Left hindlimb (tissue), 1 donor: ENCODE measurements at places on chromosomes 5 and 9.

- DNase-seq = no peak
Observed at GRCh38 chr5:58455480-58455879, 4.4 kb downstream of the PLK2 start.

GRCh38 chr9:130298662-130299279, 33.2 kb downstream of the HMCN2 start:
- DNase-seq = no peak

DNA sequence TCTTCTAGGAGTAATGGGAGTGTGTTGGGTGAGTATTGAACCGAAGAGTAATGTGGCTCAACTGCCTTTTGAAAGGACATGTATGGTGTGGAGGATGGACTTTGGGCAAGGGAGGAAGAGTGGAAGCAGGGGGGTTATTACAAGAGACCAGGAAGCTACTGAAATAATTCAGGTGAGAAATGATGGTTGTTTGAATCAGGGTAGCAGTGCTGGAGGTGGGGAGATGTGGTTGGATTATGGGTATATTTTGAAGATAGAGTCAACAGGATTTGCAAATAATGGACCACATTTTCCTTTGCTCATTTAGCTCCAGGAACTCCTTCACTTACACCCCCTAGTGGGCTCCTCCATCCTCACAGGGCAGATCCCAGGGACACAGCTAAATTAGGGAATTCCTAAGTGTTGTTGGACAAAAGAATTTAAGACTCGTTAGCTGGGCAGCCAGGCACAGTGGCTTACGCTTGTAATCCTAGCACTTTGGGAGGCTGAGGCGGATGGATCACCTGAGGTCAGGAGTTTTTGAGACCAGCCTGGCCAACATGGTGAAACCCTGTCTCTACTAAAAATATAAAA, 1.2 kb upstream of the SLC4A9 start:
- DNase-seq = no peak

- no peak for DNase-seq
Observed at GRCh38 chr9:20376731-20377375, 245.4 kb downstream of the MLLT3 start.

DNA sequence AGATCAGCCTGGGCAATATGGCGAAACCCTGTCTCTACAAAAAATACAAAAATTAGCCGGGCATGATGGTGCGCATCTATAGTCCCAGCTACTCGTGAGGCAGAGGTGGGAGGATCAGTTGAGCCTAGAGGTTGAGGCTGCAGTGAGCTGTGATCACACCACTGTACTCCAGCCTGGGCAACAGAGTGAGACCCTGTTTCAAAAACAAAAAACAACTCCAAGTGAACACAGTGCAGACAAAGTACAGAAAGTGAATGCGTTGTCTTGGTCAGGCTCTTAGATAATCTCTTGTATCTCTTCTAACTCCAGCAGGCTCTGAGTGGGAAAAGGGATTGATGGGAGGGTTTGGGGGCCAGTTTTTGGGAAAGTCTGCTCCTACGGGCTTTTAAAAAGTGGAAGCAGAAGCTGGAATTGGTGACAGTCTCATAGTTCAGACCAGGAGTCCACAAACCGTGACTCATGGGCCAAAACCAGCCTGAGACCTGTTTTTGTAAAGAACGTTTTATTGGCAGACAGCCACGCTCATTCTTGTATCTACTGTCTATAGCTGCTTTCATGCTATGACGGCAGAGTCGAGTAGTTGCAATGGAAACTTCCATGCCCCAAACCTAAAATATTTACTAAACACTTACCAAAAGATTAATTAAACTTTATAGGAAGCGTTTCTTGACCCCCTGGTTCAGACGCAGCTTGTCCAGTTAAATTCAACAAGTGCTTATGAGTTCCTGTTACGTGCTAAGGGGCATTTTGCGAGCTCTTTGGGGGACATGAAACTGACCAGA, 32.9 kb downstream of the NDST1 start:
- no peak for DNase-seq

DNA sequence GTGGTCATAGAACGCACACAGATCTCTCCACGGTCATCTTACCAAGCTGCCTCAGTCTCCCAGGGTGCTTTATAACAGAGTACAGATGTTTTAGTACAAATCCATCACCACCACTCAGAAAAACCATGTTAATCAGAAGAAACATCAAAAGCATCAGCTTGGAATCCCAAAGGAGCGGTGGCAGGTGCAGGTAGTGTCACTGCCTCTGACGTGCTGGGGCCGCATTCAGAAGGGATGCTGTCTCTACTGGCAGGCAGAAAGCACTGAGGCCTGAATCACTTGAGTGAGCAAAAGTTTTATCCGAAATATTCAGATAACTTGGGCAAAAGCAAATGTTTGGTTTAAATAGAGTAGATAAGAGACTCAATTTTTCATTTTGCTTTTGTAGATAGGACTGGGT, 448.4 kb upstream of the ZNF608 start:
- no peak for DNase-seq

- DNase-seq = no peak
Observed at GRCh38 chr9:4738866-4739586, 2.0 kb downstream of the AK3 start.

- DNase-seq = no peak
Observed at GRCh38 chr9:117734523-117735314, 30.5 kb downstream of the TLR4 start.

DNA sequence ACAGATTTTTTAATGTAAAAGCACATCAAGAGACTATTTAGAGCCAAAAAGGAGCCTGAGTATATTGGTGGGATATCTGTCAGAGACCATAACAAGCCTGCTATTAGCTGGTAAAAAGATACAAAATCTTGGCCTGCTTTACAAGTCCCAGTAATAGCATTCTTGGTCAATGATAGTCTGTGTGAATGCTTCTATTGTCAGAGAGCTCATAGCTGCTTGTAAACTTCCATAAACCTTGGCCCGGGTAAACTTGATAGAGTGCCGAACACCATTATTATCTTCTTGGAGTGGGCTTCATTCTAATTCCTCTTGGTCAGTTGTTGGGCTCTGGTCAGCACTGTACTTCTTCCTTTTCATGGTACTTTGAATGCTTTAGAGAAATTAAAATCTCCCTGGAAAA, 64.0 kb downstream of the UBAP1 start:
- no peak for DNase-seq

DNA sequence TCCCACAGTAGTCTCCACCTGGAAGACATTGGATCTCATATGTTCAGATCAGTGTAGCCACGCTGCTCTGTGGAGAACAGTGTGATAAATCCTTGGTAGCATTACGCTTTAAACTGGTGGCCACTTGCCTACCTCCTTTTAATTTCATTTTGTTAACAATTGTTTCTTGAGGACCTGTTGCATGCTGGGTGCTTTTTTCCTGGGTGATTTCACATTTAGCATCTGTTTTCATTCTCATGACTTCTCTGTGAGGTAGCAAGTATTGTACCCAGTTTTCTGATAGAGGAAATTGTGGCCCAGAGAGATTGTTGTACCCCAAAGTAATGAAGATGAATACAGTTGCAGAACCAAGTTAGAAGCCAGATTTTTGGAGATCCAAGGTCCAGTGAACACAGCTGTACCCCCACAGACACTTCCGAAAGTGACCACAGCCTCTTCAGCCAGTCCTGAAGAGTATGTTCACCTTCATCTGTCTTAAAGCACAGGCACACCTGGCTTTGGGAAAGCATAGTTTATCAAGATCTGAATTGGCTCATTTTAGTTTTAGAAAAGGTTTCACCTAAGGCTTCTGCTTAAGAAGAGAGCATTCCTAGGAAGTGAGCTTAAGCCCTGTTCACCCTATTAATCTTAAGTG, 75.2 kb downstream of the F2RL2 start:
- no peak for DNase-seq

DNA sequence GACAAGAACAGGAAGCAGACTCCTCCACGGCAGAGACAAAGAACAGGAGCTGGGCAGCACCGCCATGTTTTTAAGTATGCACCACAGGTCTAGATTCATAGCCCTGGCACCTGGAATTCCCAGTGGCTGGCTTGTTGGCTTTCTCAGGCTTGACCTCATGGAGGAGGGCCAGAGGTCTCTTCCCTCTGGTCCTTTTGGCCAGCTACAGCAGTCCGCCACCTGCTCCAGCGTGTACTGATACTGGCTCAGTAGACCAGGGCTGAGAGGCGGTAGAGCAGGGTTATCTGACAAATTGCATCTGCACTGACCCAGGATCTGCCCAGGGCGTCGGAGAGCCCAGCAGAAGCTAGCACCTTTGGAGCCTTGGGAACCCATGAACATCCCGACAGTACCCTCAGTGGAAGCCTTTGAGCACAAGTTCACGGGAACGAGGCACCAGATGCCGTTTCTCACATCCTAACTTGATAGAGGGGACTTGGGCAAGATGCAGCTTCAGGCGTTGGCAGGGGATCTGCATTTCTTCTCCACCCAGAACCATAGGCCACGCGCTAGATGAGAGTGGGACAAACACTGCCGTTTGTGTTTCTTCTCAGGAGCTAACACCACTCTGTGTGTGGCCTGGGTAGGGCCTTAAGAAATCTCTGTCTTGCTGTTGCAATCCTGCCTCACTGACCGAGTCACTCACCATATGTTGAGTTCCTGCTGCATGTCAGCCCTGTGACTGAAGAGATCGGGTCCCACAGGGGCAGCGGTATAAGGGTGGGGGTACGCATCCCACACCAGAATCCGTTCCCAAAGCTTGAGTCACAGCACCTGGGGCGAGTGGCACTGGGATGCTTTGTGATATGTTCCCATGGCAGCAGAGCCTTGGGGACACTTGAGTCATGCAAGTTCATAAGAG, 90.3 kb upstream of the OTULINL start:
- DNase-seq = no peak

DNA sequence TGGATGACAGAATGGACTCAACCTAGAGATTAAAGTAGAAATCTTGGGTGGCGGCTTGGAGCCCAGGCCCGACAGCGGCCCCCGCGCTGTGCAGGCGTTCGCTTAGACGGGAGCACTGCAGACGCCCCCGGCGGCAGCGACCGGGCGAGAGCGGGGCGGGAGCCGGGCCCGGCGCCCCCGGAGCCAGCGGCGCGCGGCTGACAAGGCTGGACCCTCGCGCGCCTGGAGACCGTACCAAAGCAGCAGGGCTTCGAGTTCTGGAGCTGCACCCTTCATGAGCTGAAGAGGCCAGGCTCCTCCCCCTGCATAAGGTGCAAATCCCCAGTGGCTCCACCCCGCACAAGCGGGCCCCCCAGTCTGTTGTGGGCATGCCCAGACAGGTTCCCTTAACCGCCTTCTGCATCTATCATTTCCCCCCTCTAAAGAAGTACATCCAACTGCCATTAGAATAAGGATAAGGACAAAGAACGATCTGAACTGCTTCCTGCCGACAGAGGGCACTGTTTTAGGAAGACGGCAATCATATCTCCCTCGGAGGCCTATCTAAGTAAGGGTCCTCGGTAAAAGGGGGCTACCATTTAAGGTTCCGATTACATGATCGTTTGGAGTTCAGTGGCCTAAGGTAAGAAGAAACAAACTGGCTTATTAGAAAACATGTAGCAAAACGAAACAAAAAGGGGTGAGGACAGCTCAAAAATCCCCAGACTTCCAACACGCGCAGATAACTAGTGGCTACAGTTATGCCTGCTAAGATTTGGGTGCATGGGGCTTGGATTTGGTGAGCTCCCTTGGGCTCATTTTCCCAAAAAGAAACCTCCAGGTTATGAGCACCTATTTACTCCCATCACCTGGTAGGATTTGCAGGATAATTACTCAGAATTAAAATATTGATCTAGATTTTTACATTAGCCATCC, 66.3 kb downstream of the RGMB start:
- DNase-seq = no peak

DNA sequence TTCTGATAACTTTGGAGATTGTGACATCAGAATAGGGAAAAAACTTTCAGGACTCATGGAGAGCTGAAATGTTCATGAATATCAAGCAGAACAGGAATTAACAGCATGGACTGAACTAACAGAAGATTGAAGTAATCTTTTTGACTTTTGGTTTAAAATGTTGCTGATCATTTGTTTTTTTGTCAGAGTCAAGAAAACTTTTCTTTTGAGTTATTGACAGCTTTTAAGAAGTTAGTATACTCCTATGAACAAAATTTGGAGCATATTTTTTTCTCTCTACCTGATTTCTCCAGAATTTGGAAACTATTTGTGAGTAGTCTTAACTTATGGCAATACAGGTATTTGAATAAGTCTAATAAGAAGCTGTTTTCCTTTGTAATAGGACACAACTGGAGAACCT, 244.3 kb upstream of the KLF9 start:
- DNase-seq = no peak
